ENCODE measurements at places on chromosomes 6 and 20. TPM values are rescaled to one million over a fixed set of nuclear protein-coding genes. Genes with fewer than 3 reads are reported as not detected.

The CPXM1 gene
- 0.65 TPM for total RNA-seq

The SIRPB1 gene
- not detected for total RNA-seq

The DEFB127 gene
- not detected for total RNA-seq

The BCAS1 gene
- 0.16 TPM for total RNA-seq

The MCM3 gene
- total RNA-seq, result 13.0 TPM

The CCR6 gene
- total RNA-seq, result not detected

The TMEM244 gene
- total RNA-seq, result not detected

All from hair follicle dermal papilla cell (primary cell).